T47D (cell line): ENCODE measurements at places on chromosomes 7 and 10.

DNA sequence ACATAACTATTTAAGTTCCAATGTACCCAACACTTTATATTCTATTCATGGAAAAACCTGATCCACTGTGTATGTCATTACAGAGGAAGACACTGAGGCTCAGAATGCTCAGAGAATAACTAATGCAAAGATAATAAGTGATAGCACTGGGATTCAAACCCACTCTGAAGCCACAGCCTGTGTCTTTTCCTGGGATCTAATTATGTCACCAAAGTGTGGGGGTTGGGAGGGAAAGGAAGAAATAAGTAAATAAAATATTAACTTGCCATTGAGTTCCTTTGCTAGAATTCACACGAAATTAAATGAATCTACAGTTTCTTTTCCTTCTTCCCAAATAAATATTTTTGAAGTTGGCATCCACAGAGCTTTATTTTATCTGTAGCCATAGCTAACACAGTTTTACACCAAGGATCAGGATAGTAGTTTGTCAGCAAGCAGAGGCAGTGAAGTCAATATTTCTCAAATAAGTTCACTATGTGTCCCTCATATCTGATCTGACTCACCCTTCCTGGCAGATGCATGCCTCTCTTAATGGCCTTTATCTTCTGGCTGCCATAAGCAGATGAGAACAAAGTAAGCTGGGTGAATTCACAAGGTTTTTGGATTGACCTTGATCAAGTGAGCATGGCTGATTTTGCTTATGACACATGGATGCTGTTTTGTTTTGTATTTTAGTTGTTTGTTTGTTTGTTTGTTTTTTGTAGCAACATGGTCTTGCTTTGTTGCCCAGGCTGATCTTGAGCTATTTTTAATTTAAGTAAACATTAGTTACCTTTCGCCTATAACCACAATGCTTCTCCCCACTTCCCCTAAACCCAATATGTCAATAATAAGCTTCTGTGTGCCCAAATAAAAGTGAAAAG lies 6.3 kb downstream of the RAPGEF5 start:
- no peak for DNase-seq

- peak; percentile 92 for DNase-seq
These were observed at the start of gene ECHDC3 for GRCh38 chr10:11742009-11742778. TSS of gene ECHDC3 (plus strand) at chr10:11742382. CDS start at chr10:11742577, 195 bp downstream.

DNA sequence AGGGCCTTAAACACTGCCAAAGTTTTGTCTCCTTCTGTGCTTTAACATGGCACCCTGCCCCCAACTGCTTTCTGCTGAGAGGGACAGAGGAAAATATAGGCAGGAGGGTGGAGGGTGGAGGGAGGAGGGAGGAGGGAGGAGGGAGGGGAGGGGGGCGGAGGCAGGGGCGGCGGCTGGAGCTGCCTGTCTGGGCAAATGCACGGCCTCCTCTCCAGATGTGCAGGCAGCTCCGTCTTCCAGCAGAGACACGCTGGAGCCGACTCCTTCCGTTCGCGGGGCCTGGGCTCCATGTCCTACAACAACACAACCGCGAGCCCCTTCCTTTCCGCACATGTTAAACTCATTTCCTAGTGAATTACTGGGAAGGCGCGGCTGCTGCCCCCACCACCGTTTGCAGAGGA lies 14.2 kb downstream of the EBF3 start:
- DNase-seq = no peak

DNA sequence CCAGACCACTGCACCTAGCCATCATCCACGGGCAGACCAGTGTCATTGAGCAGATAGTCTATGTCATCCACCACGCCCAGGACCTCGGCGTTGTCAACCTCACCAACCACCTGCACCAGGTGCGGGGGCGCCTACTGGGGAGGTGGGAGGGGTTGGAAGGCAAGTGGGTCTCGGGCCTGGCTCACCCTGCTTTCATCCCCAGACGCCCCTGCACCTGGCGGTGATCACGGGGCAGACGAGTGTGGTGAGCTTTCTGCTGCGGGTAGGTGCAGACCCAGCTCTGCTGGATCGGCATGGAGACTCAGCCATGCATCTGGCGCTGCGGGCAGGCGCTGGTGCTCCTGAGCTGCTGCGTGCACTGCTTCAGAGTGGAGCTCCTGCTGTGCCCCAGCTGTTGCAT lies 4.6 kb downstream of the NFKB2 start:
- DNase-seq = no peak

DNA sequence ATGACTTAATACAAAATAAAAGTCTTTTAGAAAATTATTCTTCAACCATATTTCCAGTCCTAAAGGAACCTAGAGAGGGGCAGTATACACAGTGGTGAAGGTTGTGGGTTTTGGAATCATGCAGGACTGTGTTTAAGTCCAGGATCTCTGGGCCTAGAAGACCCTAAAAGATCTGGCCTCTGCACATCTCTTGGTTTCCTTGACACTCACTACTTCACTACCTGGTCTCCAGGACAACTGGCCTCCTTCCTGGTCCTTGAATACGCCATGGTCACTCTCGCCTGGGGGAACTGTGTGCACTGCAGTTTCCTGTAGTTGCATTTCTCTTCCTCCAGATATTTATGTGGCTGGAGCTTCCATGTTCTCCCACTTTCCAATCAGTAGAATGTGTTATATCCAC lies 182.7 kb upstream of the SLC26A5 start:
- no peak for DNase-seq

GRCh38 chr7:1727812-1728570 lies 57.9 kb downstream of the ELFN1 start:
- DNase-seq = no peak

GRCh38 chr10:110258542-110258941 lies 46.2 kb downstream of the SMNDC1 start:
- no peak for DNase-seq

- DNase-seq = no peak
These were observed 30.3 kb downstream of the CYP26A1 start for GRCh38 chr10:93103953-93104352.

DNA sequence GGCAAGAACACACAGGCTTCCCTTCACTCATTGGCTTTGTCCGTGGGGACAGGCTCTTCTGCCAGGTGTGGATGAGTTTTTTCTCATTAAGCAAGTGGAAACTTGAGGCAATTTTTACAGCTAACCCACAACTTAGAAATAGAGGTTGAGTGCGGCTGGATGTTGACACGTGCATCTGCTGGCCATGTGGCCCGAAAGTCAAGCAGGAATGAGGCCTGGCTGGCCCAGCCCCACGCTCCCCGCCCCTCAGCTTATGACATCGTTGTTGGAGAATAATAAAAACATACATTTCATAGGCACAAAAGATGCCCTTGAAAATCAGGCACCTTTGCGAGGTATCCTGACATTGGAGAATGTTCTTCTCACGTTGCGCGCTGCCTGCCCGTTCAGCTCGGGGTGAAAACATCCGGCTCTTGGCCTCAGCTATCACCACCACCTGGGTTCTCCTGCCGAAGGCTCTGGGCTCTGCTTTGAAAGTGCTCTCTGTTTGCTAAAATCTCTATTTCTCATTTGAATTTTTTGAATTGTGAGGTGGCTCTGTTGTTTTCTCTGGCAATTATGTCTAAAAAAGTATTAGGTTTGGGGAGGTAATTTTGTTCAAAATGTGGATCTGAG lies 310.7 kb downstream of the WDR37 start:
- DNase-seq = no peak

DNA sequence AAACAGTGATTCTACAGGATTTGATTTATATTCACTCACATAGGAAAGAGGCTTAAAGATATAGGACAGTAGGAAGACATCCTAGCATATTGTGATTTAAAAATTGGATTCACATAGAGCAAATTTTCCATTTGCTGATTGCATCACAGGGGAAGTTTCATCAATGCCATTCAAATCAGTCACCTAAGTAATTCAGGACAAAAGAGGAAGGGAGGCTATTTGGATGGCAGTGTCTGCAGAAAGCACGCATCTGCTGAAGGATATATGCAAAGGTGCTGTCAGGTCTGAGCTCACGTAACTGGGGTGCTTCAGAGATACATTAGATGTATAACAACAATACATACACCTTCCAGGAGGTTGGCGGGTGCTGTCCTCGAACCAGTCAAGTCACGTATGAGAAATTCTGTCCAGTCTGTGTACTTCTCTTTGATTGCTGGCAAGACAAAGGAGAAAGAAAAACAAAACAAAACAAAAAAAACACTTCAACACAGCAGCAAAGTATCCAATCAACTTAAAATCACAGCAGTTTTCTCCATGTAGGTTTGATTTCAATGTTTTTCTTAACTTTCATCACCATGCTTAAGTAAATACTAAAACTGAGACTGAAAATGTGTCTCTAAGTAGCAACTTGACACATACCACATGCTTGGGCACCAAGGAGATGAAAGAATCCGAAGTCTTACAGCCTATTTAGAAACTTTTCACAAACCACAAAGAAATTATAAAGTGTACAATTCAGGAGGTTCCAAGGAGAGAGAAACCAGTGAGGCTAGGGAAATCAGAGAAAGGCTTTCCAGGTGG lies 125.1 kb downstream of the SFMBT2 start:
- DNase-seq = no peak

DNA sequence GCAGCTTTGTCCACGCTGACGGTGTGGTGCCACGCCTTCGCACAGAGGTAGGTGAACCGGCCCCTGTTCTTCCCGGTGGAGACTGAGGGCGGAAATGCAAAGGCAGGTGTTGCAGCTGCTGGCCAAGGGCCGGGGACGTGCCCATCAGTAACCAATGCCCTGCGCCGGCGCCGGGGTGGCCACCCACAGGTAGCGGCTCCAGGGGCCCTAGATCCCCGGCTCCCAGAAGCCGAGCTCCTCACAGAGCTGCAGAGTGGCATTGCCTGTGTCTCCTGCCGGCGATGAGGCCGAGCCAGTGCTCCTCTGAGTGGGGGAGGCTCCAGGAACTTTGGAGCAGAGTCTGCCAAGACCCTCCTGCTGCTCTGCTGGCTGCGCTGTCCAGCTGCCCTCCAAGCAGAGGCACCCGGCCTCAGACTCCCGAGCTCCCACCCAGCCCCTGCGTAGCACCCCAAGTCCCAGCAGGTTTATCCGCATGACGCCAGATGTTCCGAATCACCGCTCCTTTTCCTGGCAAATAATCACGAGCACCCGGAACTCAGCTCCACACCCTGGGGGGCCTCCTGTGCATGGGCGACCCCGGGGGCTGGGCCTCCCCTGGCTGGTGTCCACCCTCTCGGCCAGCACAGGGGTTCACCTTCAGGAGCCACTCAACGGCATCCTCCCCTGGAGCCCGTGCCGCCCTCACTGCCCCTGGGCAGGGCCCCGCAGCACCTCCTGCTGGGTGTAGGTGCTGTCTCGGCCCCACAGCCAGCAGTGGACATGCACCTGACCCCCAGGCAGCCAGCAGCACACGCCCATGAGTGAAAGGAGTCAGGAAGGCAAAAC lies 22.1 kb downstream of the CFAP46 start:
- DNase-seq = no peak

DNA sequence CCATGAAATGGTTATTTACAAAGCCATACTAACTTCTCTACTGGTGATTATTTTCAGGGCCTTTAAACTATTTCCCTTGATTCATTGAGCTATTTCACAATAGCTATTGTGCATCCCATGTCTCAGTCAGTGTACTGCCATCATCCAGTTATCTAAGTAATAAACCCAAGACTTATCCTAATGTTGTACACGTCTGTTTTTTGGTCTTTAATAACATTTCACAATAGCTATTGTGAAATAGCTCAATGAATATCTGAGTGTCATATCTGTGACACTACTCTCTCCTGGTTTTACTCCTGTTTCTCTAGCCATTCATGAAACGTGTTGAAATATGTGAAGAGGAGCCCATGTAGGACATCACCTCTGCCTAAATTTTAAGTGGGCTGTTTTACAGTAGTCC lies 36.5 kb upstream of the TMEM140 start:
- no peak for DNase-seq

DNA sequence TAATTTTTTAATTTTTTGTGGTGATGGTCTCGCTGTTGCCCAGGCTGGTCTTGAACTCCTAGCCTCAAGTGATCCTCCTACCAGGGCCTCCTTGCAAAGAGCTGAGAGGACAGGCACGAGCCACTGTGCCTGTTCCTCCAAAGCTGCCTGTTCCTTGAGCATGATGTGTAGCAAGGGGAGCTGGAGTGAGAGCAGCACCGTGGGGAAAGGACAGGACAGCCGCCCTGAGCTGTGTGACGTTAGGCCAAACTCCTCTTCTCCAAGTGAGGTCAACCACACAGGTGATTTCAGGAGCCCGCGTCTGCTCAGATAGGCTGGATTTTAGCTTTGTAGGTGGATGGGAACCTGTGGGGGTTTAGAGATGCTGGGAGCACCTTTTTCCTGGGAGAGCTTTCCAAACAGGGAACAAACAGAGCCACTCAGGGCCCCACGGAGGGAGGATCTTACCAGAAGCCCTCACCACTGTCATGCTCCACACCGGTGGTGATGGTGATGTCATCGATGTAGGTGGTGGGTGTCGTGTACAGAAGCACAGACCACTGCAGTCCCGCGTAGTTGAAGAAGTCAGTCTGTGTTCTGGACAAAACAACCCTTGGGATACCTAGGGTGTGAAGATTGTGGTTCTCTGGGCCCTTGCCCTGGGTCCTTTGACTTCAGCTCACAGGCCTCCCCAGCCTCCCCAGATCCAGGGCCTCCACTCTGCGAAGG lies 44.8 kb upstream of the ZNF479 start:
- no peak for DNase-seq

GRCh38 chr10:78993261-78993945 lies 75.4 kb upstream of the ZMIZ1 start:
- DNase-seq = no peak

DNA sequence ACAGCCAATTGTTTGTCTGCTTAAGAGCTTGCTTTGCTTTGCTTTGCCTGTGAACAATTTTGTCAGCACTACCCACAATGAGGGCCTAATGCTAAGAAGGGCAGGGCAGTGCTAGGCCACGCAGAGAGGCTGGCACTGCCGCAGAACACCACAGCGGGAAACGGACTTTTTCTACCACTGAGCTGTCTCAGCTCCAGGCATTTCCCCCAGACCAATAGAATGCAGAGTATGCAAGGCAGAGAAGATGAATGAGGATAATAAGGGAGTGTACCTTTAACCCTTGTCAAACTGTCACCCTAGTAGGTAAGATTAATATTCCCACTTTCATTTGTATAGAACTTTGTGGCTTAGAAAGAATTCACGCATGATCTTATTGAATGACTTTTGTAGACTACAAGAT lies 104.5 kb downstream of the SH3PXD2A start:
- DNase-seq = no peak
